ENCODE measurements at places on chromosomes 11 and 22. TPM values are rescaled to one million over a fixed set of nuclear protein-coding genes. Genes with fewer than 3 reads are reported as not detected.

LRRC10B gene
- total RNA-seq, result not detected

SYCE3 gene
- total RNA-seq, result not detected

ACRV1 gene
- total RNA-seq, result under 0.01 TPM

NCR3LG1 gene
- total RNA-seq, result 5.1 TPM

OR56A4 gene
- total RNA-seq, result not detected

MRGPRF gene
- total RNA-seq, result 77.2 TPM

LINC01488 gene
- total RNA-seq, result not detected

KCNQ1 gene
- under 0.01 TPM for total RNA-seq

SLC22A25 gene
- not detected for total RNA-seq

CCDC157 gene
- 2.3 TPM for total RNA-seq

PHF21B gene
- total RNA-seq, result not detected
